ENCODE measurements at places on chromosomes 3 and 15.
A peak's percentile ranks its signal among the peaks of the same experiment; 100 is the strongest.

GRCh38 chr3:172135185-172135584 lies 95.8 kb downstream of the FNDC3B start:
- H3K27ac ChIP-seq = no peak overlapping the region
- no peak for DNase-seq
- H3K4me3 ChIP-seq = no peak overlapping the region
- no peaks in the 10 kb centered on the region for H3K27me3 ChIP-seq
- H3K4me1 ChIP-seq = peaks cover 51% of the 10 kb centered on the region

GRCh38 chr3:9793161-9793781 lies 389 bp downstream of the ARPC4 start:
- H3K27ac ChIP-seq = peak overlapping the region; percentile 96
- no peak for DNase-seq
- peaks cover 36% of the 10 kb centered on the region for H3K4me1 ChIP-seq

- no peak for DNase-seq
- no peaks in the 10 kb centered on the region for H3K36me3 ChIP-seq
- no peaks in the 10 kb centered on the region for H3K4me1 ChIP-seq
- no peak overlapping the region for H3K27ac ChIP-seq
- no peak overlapping the region for H3K4me3 ChIP-seq
Observed at GRCh38 chr3:70631716-70632307, 319.4 kb upstream of the MDFIC2 start.

DNA sequence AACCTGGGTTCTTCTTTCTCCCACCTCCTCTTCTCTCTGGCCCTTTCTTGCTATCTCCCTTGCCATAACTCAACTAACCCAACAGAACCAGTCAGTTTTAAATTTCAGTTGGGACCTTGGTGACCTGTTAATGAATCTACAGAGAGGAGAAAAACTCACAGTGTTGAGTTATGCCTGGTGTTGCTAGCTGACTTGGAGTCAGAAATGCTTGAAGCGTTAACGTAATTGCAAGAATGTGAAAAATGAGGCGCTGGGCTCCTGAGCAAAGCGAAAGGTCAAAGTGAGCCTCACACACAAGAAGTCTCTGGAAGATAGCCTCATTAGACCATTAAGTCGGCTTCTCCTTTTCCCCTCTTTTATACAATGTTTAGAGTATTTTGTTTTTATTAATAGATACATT lies 18.4 kb downstream of the MEIS2 start:
- H3K27ac ChIP-seq = peak overlapping the region; percentile 97
- DNase-seq = no peak
- H3K27me3 ChIP-seq = no peaks in the 10 kb centered on the region
- H3K36me3 ChIP-seq = peaks cover 4% of the 10 kb centered on the region
- H3K4me1 ChIP-seq = peaks cover 84% of the 10 kb centered on the region
- H3K4me3 ChIP-seq = no peak overlapping the region

GRCh38 chr3:158110658-158111018 lies 749 bp downstream of the RSRC1 start:
- peaks cover 35% of the 10 kb centered on the region for H3K27me3 ChIP-seq
- peaks cover 35% of the 10 kb centered on the region for H3K4me1 ChIP-seq
- H3K27ac ChIP-seq = peak overlapping the region; percentile 81
- no peak for DNase-seq

GRCh38 chr15:70054884-70055387 lies 42.8 kb downstream of the TLE3 start:
- H3K27ac ChIP-seq = no peak overlapping the region
- H3K4me1 ChIP-seq = no peaks in the 10 kb centered on the region
- H3K4me3 ChIP-seq = no peak overlapping the region
- peak; percentile 56 for DNase-seq

- H3K4me3 ChIP-seq = no peak overlapping the region
- no peaks in the 10 kb centered on the region for H3K36me3 ChIP-seq
- H3K27ac ChIP-seq = peak overlapping the region; percentile 12
- H3K27me3 ChIP-seq = no peaks in the 10 kb centered on the region
Observed at GRCh38 chr15:48547286-48547685, 98.2 kb downstream of the FBN1 start.

All from sigmoid colon (tissue), 7 donors.